ENCODE measurements at places on chromosomes 3 and 15.

GRCh38 chr3:167575000-167575600 is 78.6 kb downstream of the WDR49 start:
- no peak for DNase-seq

DNA sequence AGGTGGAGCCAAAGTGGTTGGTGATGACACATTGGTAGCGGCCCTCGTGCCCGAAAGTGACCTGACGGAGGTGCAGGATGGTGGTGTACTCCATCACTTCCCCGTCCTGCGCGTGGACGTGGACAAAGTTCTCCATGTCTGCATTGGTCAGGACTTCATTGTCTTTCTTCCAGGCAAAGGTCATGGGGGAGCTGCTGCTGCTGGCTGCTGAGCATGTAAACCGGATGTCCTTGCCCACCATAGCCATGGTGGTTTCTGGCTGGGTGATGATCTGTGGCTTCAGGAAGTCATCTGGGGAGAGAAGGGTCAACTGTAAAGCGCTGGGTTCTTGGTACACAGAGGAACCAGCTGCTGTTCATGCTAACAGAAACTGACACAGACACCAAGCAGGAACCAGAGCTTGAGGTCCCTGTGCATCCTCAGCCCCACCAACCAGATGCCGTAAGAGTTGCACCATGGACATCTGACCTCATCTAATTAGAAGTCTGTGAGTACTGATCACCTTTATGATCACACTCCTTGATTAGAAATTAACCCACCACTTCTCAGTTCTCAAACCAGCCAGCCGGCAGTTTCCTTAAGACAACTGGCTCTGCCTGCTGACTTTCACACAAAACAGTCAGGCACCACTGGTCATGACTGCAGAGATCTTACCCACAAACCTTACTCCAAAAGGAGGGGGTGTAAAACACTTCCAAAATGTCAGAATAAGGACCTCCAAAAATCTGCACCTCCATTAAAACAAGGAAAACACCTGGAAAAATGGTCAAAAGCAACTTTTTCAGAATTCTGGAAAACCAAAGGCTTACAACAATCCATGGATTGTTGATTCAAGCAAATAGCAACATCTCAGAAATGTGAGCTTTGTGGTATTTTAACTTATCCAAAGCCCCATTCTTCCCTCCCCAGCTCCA is 114.6 kb downstream of the LRIG1 start:
- no peak for DNase-seq

GRCh38 chr3:128577711-128578110 is 72.9 kb downstream of the RPN1 start:
- DNase-seq = no peak

- DNase-seq = no peak
Measured at GRCh38 chr15:53527996-53528395, 231.5 kb downstream of the WDR72 start.

GRCh38 chr3:74127256-74127655 is 487.2 kb downstream of the CNTN3 start:
- no peak for DNase-seq

- DNase-seq = no peak
Measured at GRCh38 chr3:195020921-195021320, 250.0 kb downstream of the XXYLT1 start.

DNA sequence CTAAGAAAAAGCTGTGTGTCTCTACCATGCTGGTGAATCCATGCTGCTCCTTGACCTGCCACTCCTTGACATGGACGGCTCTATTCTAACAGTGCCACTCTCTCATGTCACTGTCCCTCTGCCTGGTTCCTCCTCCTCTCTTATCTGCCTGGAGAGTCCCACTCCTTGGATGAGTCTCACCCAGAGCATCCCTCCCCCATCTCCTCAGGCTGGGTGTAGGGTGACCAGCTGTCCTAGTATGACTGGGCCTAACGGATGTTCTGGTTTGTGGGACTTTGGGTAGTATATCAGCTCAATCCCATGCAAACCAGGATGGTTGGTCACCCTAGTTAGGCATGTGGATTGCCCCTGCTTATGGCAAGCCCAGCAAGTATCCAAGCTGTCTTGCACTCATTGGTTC is 54.3 kb downstream of the LIPC start:
- DNase-seq = no peak

DNA sequence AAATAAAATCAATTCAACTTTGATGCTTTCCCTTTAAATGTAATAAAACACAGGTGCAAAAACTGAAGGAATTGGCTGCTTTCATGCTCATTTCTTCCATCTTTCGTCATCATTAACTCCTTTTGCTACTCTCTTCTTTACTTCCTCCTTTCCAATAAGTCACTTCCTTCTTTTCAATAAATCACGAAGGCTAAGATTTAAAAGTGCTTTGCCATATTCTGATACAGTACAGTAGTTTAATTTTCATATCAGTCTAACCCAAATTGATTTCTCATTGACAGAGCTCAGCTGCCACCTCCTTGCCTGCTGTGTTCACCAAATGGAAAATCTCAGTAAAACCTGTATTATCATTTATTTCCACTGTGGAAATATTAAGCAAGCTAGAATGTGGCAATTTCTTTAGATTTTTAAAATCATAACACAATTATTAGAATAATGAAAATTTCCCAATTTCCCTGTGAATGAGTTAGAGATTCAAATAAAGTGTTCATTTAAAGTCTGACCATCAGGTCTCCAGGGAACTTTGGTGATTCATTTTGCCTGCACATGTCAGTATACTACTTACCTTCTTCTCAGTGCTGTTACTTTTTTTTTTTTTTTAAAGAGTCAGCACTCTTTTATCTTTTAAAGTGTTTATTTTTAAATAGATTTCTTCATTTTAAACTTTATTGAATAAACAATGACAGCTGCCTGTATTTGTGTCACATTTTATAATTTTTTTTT is 41.6 kb downstream of the NANOGP8 start:
- DNase-seq = no peak

DNA sequence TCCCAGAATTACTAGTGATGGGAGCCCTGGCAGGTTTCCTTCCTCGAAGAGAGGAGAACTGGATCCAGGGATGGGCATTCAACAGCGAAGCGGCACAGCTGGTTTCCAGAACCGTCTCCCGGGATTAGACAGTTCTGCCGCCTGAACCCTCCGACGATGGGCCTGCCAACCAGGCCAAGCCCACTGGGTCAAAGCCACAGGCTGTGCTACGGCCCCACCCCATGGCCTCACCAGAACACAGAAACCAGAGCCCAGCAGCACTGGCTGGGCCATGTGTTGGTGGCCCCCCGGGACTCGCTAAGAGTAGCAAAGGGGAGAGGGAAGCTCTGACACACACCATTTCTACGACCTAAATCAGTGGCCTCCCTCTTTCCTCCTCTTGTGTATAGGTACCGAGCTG is 2.2 kb downstream of the C15orf62 start:
- DNase-seq = no peak

GRCh38 chr3:181461381-181461780 is 250.3 kb upstream of the SOX2 start:
- no peak for DNase-seq

- DNase-seq = no peak
Measured at GRCh38 chr3:109330405-109330804, 6.9 kb downstream of the DPPA4 start.

- no peak for DNase-seq
Measured at GRCh38 chr3:122081543-122082247, 26.5 kb downstream of the CD86 start.

GRCh38 chr3:192449036-192449435 is 278.3 kb downstream of the FGF12 start:
- DNase-seq = no peak

DNA sequence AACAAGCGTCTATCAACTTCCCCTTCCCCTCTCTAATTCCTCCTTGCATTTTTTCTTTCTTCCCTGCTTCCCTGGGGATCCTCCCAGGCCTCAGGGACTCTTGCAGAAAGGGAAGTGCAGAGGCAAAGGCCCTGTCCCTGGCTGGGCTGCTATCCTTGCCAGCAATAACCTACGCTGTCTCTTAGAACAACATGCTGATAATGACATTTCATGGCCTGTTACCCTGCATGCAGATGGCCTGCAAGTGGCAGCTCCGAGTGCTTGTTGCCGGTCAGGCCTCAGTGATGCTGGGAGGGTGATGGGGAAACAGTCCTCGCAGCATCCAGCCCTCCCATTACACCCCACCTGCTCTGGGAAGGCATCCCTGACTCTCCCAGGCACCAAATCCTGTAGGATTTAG is 167.6 kb downstream of the RAB11A start:
- no peak for DNase-seq

GRCh38 chr3:139679220-139679775 is 1.5 kb upstream of the NMNAT3 start:
- DNase-seq = no peak

- DNase-seq = no peak
Measured at GRCh38 chr3:78360849-78361248, 1321.0 kb downstream of the ROBO2 start.

- no peak for DNase-seq
Measured at GRCh38 chr3:120601554-120601953, 5.4 kb downstream of the NDUFB4 start.

GRCh38 chr3:69893274-69893673 is 106.3 kb upstream of the SAMMSON start:
- DNase-seq = no peak

- no peak for DNase-seq
Measured at GRCh38 chr3:55368366-55368765, 118.7 kb downstream of the WNT5A start.

- DNase-seq = no peak
Measured at GRCh38 chr15:31270767-31271166, 55.9 kb upstream of the KLF13 start.

- DNase-seq = peak; percentile 90
Measured at GRCh38 chr3:13011573-13012220, 61.5 kb downstream of the IQSEC1 start.

- no peak for DNase-seq
Measured at GRCh38 chr3:192161661-192162060, 565.7 kb downstream of the FGF12 start.

GRCh38 chr3:56864090-56864489 is 62.3 kb upstream of the ARHGEF3 start:
- no peak for DNase-seq

DNA sequence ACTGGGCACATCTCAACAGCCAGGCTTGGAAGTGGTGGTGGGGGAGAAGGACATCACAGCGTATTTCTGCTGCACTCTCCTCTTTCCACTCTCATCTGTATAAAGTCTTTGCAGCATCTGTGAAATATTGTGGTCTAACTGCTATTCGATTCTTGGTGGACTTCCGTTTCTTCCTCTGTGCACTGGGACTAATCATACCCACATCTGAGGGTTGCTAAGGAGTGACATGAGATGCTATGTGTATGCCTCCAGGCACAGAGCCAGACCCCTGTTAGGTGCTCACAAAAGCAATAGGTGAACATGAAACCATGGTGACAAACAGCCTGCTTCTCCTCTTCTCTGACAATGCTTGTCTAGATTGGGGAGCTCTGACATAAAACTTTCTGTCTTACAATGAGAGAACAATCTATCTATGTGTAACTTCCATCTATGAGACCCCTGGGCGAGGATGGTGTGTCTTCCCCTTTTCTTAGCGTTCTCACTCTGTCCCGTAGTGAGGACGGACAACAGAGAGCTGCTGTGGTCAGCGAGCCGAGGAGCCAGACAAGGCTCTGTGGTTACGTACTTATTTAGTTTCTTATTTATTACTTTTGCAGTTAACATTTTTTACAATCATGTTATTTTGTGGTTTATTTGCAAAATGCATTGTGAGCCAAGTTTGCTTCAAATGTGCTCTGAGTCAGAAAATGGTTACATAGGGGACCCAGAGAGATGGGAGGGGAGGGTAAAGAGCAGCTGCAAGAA is 196.7 kb upstream of the TPRG1 start:
- no peak for DNase-seq

DNA sequence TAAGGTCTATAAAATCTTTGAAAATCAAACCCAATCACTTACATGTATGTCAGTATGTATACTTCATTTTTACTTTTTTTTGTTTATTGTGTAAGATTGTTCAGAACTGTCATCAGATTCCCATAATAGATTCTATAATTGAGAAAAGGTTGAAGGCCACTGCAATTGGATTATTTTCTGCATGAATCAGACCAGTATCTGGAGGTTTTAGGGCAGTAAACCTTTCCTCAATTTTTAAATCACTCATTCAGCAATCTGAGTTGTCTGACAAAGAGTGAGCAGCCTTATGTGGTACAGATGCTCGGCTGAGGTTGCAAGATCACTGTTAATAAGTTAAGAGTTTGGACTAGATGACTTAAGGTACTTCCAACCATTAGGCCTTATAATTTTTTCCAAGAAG is 96.0 kb downstream of the TP63 start:
- DNase-seq = no peak

DNA sequence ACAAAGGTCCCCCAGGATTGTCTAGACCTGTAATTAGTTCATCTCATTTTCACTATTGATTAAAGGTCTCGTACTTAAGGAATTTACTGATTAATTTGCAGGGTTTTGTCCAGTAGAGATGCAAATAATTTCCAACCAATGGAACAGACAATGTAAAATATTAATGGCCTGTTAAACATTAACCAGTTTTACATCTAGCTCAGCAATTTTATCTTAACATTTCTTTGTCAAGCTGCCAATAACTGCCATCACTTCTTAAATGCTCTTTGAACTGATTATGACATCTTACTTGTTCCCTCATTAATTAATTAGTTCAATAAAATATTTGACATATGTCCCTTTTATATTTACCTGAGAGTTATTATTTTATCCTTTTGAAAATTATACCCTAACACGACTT is 9.4 kb upstream of the STRIT1 start:
- DNase-seq = no peak
